ENCODE measurements at places on chromosomes 4 and X.

- DNase-seq, result no peak
Observed at GRCh38 chrX:39310891-39311290, 509.6 kb downstream of the MID1IP1 start.

DNA sequence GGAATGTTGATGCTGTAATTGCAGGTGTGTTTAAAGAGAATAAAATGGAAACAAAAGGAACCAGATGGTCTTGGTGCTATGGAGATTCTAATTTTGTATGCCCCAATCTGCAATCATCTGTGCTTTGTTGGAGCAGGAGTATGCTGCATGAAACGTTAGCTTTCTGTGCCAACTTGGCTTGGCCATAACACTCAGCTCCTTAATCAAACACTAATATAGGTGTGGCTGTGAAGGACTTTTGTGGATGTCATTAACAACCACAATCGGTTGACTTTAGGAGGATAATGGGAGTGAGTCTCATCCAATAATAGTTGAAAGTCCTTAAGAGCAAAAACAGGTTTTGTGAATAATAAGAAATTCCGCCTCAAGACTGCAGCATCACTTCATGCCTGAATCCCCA, 399.2 kb downstream of the NLGN4X start:
- no peak for DNase-seq

DNA sequence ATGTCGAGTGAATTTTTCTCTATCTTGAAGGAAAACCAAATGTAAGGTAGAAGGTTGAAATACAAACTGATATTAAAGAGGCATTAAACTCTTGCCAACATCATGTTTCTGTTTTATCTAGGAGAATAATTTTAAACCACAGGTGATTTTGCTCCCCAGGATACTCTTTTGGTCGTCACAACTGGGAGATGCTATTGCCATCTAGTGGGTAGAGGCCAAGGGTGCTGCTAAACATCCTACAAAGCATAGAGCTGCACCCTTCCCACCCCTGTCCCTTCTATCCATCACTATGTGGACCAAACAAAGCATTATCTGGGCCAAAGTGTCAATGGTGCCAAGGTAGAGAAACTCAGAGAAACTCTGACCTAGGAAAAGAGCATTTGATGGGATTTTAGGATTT, 154.6 kb upstream of the MAGEB2 start:
- DNase-seq, result no peak

GRCh38 chrX:150984169-150984824, 1.2 kb downstream of the HMGB3 start:
- DNase-seq, result no peak

- no peak for DNase-seq
Observed at GRCh38 chrX:11059933-11060332, 51.2 kb upstream of the HCCS start.

DNA sequence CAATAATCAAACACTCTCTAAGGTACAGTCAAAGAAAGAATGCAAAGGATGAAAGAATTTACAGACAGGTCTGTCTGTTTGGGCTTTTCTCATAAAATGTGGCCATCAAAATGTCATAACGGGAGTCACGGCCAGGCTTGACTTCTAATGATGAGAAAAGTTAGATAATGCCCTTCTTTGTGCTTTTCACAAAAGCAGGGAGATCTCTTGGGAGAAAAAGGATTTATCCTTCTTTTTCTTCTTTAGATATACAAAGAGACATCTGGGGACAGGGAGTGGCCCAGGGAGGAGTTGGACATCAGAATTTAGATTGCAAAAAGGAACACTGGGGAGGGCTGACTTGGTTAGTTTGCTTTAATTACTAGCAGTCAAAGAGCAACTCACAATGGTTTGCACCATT, 93.1 kb downstream of the SLC39A8 start:
- no peak for DNase-seq

GRCh38 chr4:141416677-141417363, 196.1 kb downstream of the ZNF330 start:
- no peak for DNase-seq
